ENCODE measurements at places on chromosomes 12 and 14.

DNA sequence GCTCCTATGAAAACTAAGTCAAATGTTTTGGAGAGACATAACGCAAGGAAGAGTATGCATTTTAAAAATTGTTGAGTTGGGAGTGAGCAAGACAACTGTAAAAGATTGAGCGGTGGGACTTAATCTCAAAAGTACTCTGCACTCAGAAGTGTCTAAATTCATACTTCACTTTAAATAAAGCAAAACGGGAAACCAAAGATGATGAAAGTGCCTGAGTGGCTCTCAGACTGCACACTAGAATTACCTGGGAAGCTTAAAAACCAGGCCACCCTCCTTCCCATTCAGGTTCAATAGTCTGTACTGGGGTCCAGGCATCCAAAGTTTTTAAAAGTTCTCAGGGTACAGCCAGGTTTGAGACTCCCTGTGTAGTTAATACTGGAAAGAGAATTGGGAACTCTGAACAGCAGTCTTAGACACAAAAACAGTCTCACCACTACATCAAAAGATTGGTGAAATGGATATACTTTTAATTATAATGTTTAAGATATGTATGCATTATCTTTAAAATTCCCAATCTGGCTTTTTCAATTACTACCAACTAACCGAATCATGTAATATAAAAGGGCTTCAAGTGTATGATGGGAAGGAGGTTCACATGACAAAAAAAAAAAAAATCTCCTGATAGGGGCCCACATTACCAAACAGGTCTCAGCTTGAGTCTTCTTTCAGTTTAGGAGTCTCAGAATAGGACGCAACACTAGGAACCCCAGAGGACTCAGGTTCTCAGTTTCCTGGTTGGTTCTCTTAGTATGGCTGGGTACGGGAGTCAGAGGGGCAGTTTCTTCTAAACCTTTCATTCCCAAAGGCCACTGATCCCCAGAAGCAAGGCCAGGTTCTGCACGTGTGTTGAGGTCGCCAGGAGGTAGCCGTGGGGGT lies 1.0 kb downstream of the HOMEZ start:
- no peak for DNase-seq

- peak; percentile 43 for DNase-seq
Observed at GRCh38 chr12:131896080-131896810, 1.8 kb downstream of the ULK1 start.

DNA sequence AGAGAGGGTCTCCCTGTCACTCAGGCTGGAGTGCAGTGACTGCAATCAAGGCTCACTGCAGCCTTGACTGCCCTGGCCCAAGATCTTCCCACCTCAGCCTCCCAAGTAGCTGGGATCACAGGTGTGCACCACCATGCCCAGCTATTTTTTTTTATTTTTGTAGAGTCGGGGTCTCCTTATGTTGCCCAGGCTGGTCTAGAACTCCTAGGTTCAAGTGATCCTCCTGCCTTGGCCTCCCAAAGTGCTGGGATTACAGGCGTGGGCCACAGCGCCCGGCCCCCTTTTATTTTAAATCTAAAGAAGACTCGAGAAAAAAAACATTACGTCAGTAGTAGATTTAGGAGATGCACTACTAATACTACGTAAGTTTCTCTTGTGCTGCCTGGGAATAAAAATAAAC lies 14.3 kb downstream of the FOS start:
- no peak for DNase-seq

GRCh38 chr12:25502596-25502995 lies 50.5 kb downstream of the LMNTD1 start:
- no peak for DNase-seq

DNA sequence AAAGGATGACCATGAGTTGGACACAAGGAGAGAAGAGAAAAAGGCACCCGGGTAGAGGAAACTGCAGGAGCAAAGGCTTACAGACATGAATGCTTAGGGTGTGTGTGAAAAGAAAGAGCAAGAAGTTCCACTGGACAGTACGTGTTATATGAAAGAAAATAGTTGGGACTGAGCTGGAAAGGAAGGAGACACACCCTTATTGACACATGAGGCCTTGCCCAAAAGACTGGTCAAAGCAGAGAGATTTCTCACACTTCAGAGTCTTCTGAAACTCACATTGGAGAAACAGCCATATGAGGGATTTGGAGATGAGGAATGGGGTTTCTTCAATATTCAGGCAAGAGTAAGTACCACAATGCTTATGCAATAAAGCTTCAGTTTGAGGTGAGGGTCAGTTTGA lies 56.0 kb downstream of the TTC9 start:
- DNase-seq: no peak

DNA sequence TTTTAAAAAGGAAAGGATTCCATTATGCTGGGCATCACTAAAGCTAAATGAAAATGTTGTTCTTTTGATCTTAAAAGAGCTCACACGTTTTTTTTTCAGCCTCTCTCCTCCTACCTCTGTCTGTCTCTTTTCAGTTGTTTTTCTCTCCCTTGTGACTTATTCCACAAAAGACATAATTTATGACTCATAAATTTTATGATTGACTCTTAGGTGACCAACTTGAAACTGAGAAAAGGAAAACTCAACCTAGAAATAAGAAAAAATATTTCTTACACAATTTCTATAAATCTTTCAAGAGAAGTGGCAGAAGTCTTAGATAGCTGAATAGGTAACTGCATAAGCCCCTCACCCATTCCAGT lies 227.7 kb upstream of the DDHD1 start:
- DNase-seq: no peak

DNA sequence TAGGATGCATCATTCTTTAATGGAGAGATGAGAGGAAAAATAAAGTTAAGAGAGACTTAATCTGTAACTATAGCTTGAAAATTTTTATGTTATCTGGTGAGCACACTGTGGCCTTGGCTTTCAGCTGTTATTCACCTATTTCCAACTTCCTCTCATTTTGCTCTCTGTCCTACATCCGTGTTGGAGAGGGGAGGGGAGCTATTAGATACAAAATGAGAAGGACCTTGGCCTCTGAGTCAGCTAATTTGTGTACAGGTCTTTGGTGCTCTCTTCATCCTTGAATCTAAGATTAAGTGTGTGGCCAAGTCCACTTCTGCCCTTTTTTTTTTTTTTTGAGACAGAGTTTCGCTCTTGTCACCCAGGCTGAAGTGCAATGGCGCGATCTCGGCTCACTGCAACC lies 887 bp upstream of the APOBEC1 start:
- DNase-seq: no peak

GRCh38 chr14:105317546-105317945 lies 3.0 kb downstream of the PACS2 start:
- no peak for DNase-seq

- DNase-seq: no peak
Observed at GRCh38 chr14:94079891-94080620, 946 bp downstream of the DDX24 start.

DNA sequence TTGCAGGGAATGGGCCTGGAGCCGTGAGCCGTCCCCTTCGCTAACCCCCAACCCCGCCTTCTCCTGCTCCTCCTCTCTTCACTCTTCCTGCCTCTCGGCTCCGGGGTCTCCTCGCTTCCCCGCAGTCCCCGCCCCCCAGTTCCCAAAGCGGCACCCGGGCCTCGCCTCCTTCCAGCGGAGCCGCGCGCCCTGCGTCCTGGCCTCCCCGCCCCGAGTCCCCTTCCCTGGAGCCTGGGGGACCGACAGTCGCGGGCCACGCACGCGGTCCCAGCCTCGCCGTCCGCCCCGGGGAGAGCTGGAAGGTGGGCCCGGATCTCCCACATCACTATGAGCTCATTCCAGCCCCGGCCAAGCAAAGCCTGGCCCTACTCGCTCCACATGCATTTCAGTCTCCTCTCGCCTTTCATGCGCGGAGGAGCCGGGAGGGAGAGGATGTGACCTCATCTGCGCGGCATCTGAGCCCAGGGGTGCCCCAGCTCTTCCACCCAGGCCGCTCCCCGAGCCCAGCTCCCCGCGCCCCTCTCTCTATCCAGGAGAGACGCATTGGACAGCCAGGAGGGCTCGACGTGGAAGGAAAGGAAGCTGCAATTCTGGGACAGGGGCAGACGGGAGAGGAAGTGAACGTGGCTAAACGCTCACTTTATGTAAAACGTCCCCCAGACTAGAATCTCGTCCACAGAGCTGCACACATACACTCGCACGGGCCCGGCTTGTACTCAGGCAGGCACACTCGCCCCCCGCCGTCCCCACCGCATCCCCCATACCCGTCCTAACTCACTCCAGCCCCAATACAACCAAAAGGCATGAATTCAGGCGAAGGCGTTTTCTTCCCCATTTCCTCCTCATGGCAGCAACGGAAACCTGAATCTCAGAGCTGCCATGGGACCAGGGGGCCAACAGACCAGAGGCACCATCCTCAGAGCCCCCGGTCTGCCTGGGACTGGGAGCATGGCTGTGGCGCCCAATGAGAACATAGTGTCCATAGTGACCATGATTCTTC lies 108.7 kb upstream of the CCND2 start:
- DNase-seq: peak; percentile 56

DNA sequence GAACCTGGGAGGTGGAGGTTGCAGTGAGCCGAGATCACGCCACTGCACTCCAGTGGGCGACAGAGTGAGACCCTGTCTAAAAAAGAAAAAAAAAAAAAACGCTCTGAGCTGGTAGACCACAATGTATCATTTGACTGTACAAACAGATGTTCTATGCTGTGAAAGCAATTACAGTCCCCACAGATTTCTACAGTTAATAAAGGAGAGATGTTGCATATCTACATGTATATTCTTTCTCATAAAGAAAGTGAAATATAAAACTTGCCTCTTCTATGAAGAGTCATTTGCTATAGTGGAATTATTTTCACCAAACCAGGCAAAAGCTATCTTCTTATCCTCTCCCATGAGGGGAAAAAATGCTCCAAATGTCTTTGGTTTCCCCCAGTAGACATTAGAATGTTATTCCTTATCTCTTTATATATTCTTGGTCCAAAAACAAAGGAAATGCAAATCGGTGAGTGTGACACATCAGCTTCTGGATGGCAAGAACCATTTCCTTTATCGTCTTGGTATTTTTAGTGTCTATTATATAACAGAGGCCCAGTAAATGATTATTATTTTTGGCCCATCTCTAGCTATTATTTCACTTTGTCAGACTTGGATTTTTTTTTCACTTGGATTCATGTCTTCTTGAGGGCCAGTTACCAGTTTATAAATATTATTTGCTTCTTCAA lies 230.4 kb downstream of the SSPN start:
- no peak for DNase-seq

DNA sequence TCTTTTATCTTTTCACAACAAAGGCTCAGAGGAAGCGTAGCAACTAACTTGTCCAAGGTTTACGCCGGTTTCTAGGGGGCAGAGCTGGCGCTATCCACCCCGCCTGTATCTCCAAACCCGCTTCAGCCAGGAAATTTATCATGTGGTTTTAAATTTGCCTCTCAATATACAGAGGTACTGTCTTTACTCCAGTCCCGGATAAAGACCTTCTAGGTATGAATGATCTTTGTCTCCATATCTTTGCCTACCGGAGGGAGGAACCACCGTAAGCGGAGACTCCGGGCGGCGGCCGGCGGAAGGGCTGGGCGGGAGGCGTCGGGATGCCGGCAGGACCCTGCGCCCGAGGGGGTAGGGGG lies 693 bp upstream of the RIMKLB start:
- DNase-seq: no peak

GRCh38 chr14:64945431-64946178 lies 3.1 kb upstream of the GPX2 start:
- no peak for DNase-seq

GRCh38 chr14:100121643-100122480 lies 37.6 kb downstream of the DEGS2 start:
- DNase-seq: no peak

GRCh38 chr14:61279082-61279481 lies 2.1 kb downstream of the TMEM30B start:
- no peak for DNase-seq

All from CD4-positive, alpha-beta T cell treated with Interleukin-6 at 100 ng/mL for 8 hours (primary cell).